ENCODE measurements at places on chromosomes 3 and 15.

- DNase-seq, result no peak
Observed at GRCh38 chr3:186049001-186049400, 59.9 kb downstream of the ETV5 start.

GRCh38 chr15:51132384-51133139 is 37.9 kb upstream of the TNFAIP8L3 start:
- DNase-seq, result no peak

- peak; percentile 24 for DNase-seq
Observed at GRCh38 chr15:64623347-64623996, 151.9 kb downstream of the RBPMS2 start.

GRCh38 chr3:141250342-141250741 is 18.7 kb downstream of the PXYLP1 start:
- no peak for DNase-seq

DNA sequence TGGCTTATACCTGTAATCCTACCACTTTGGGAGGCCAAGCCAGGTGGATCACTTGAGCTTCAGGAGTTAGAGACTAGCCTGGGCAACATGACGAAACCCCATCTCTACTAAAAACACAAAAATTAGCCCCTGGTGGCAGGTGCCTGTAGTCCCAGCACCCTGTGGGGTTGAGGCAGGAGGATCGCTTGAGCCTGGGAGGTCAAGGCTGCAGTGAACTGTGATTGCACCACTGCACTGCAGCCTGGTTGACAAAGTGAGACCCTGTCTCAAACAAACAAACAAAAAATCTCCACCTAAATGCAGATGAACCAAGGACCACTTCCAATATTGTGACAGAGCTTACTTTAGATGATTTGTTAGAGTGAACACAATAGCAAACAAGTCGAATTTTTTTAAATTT is 53.7 kb downstream of the TP53BP1 start:
- no peak for DNase-seq

DNA sequence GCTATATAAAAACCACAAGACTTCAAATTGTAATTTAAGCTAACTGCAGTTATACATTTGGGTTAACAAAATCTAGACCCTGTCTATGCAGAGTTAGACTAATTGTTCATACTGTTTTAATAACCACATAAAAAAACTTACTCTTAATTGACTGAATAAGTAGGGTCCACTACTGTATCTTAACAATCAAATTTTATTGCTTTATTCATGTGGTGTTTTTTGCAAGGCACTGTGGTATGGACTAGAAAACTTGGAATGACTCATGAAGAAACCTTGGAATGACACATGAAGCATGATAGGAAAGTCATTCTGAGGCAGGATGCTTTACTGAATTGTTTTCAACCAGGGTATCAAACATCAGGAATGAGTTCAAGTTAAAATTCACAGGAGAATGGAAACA is 2.3 kb downstream of the SERP1 start:
- no peak for DNase-seq

All from occipital lobe (tissue), 3 donors.